Cerebellum (tissue), 4 donors: ENCODE measurements at places on chromosomes 7 and 10. TPM values are rescaled to one million over a fixed set of nuclear protein-coding genes. Genes with fewer than 3 reads are reported as not detected.

SMKR1 gene
- total RNA-seq, result 2.2 TPM

DNA sequence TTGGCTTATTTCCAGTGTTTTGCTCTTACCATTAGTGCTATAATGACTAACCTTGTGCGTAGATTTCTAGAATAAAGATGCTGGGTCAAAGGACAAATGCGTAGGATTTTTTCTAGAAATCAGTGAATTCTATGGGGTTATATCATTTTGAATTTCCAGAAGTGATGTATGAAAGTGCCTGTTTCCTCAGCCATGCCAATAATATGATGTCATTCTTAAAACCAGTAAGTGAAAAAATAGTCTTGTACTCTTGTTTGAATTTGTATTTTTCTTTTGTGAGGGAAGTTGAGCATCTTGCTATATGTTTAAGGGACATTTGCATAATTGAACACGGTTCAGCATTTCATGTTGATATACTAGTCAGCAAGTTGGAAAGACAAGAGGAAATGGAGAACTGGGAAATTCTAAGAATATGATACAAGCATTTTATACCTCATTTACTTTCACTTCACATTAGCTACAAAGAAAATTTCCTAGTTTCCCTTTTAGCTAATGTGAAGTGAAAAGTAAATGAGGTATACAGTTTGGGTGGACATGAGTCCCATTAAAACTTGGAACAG is 3.8 kb upstream of the DNAH11 start:
- no peak for DNase-seq

GRCh38 chr7:56092789-56093531 is at the start of gene PHKG1:
TSS of gene PHKG1 (minus strand) at chr7:56092952. CDS start at chr7:56088941, 4,011 bp downstream.
- DNase-seq, result peak; percentile 86

- peak; percentile 78 for DNase-seq
Observed at GRCh38 chr7:22361795-22362194, 4.8 kb upstream of the RAPGEF5 start.

ZNF438 gene
- 3.8 TPM for total RNA-seq

DNA sequence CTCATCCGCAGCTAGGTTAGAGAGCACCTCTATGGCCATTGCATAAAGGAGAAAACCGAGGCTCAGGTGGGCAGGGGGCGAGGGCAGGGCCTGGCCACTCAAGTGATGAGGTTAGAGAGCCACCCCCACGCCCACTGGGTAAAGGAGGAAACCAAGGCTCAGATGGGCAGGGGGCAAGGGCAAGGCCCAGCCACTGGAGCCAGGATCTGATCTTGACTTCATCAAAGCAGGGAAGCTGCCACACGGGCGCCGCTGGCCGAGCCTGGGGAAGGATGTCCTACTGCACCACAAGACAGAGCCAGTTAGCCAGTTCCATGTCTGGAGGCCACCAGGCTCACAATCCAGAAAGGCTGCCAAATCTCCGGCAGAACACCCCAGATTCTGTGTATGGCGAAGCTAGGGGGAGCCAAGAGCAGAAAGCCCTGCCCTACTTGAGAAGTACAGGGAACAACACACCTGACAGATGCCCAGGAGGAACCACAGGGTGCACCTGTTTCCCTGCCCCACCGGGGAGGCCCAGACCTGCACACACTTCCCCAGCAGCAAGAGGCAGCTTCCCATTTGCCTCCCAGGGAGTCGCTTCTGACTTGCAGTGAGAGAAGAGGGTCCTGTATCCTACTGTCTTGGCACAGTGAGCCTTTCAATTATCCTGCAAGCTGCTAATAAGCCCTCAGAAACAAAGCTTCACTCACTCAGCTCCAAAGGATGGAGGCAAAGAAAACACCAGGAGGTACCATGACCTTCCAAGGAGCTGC is 101.9 kb downstream of the TNS3 start:
- DNase-seq, result no peak

- no peak for DNase-seq
Observed at GRCh38 chr10:77175631-77176222, 461.9 kb downstream of the KCNMA1 start.

OR13A1 gene
- total RNA-seq, result 0.45 TPM

GRCh38 chr7:130369831-130370550 is 10.3 kb upstream of the CPA1 start:
- no peak for DNase-seq
